ENCODE measurements at places on chromosomes 3 and 15. TPM values are rescaled to one million over a fixed set of nuclear protein-coding genes. Genes with fewer than 3 reads are reported as not detected.

- DNase-seq: peak; percentile 47
Observed at GRCh38 chr15:85598219-85598618, 196.5 kb downstream of the KLHL25 start.

GRCh38 chr3:24605511-24606028 lies 110.9 kb upstream of the THRB start:
- DNase-seq: no peak

GRCh38 chr3:25246913-25247312 lies 181.2 kb upstream of the RARB start:
- DNase-seq: no peak

Gene NAALADL2
- 14.8 TPM for total RNA-seq

Gene ELL3
- total RNA-seq: 2.7 TPM

GRCh38 chr3:126351086-126351770 lies 6.0 kb downstream of the KLF15 start:
- DNase-seq: peak; percentile 18

Gene MESP1
- total RNA-seq: 0.75 TPM

DNA sequence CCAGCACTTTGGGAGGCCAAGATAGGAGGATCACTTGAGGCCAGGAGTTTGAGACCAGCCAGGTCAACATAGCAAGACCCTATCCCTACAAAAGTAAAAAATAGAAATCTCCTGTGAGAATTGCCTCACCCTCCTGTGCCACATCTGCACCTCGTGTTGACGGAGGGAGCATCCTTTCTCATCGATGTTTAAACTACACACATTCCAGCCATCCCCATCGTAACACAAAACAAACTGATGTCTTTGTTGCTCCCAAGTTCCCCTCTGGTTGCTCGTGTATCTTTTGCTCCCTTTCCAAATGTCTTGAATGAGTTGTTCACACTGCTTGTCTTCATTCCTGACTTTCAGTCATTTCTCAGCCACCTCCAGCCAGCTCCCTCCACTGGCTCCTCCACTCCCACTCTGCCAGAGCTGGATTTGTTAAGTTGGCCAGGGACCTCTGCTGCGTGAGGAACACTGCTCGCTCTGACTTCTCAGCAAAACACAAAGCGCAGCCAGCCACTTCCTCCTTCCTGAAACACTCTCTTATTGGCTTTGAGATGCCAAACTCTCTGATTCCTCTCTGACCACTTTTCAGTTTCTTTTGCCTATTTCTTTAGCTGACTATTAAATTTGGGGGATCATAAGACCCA lies 53.6 kb upstream of the ATP13A3 start:
- no peak for DNase-seq

- peak; percentile 56 for DNase-seq
Observed at GRCh38 chr3:50163572-50164455, 8.7 kb downstream of the SEMA3F start.

Gene CCDC80
- 57.4 TPM for total RNA-seq

DNA sequence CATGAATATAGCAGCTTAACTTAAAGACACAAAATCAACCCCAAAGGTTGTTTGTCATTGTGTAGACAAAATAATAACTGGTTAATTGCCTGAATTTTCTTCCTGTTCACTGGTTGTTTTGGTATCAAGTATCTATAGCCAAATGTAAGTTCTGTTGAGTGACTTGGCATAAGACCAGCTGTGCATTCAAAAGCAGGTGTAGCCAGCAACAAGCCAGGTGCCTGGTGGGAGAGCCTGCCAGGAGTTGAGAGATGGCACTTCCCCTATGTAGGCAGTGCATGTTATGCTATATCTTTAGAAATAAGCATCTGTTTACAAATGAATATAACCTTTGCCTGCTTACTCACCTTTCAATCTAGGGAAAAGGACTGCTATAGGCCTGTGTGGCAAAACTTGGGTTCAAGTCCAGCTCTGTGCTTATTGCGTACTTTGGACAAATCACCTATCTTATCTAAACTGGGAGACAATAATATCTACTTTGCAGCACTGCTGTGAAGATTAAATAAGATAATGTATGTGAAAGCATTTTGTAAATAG lies 84.9 kb upstream of the TBL1XR1 start:
- DNase-seq: no peak

Gene APBA2
- not detected for total RNA-seq

GRCh38 chr15:43872416-43873020 lies 45.7 kb downstream of the WDR76 start:
- DNase-seq: peak; percentile 85

DNA sequence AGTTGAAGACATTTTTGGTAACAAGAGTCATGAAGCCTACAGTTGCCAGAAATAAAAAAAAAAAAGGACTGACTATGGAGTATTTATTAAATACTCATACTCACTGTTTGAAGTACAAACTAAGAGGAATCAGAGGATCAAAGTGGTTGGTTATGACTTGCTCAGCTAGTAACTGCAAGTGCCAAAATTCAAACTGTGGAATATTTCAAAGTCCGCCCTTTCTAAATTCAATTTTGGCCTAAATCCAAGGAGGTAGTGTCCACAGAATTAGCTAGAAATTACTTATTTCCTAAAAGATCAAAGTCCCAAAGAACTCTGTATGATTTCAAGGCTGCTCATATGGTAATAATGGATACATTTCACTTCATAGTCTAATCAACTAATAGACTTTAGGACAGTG lies 274.5 kb downstream of the ZBTB20 start:
- no peak for DNase-seq

DNA sequence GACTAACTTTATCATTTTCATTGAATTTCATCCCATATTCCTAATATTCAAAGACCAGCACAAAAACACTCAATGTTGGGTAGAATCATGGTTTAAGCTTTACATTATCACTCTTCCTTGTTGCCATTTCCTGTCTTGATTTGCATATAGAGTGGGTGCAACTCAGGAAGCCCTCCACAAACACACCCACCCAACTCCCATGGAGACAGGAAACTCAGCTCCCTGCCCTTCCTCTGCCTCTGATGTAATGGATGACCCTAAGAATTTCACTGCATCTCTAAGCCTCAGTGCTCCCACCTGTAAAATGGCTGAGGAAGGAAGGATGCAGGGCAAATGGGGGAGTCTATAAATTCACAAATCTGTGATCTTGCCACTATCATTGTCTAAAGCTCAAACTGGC lies 98.1 kb upstream of the BFSP2 start:
- no peak for DNase-seq

Gene GPR149
- total RNA-seq: not detected

GRCh38 chr3:18124501-18124900 lies 300.6 kb downstream of the SATB1 start:
- DNase-seq: peak; percentile 83

Gene ISLR
- total RNA-seq: 0.31 TPM

DNA sequence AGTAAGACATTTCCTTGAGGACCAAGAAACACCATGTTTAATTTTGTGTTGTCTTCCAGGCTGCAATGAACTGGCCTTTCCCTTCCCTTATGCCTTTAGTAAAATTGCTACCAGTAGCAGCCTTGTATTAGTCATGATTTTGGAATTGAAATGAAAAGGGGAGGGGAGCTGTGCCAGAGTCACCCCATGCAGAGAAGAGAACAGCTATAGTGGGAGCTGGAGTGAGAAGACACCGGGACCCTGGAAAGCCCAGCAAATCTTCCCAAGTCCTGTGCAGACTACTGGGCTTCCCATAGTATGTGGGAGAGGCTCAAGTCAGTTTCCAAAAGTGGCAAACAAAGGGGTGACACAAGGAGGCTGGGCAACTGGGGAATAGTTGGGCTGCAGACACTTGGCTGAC lies 178.5 kb downstream of the NR1D2 start:
- DNase-seq: peak; percentile 42

Gene PRTG
- 1.7 TPM for total RNA-seq

Gene PSTPIP1
- total RNA-seq: not detected

- peak; percentile 56 for DNase-seq
Observed at GRCh38 chr15:85380812-85381642, 624 bp downstream of the AKAP13 start.

DNA sequence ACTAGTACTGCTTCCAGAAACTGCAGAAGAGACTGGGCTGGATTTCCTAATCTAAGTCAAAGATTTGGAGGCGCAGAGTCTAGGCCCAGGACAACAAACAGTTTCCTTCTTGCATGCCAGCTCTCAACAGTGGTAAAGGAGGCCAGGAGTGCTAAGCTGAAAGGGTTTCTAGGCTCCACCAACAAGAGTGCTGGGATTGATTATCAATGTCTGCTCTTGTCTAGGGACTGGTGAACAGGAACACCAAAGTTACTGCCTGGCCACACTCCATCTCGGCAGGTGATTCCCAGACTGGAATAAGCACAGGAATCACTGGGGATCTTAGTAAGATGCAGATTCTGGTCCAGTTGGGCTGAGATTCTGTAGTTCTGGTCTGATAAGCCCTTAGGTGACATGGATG lies 22.8 kb upstream of the FGD5 start:
- DNase-seq: no peak

DNA sequence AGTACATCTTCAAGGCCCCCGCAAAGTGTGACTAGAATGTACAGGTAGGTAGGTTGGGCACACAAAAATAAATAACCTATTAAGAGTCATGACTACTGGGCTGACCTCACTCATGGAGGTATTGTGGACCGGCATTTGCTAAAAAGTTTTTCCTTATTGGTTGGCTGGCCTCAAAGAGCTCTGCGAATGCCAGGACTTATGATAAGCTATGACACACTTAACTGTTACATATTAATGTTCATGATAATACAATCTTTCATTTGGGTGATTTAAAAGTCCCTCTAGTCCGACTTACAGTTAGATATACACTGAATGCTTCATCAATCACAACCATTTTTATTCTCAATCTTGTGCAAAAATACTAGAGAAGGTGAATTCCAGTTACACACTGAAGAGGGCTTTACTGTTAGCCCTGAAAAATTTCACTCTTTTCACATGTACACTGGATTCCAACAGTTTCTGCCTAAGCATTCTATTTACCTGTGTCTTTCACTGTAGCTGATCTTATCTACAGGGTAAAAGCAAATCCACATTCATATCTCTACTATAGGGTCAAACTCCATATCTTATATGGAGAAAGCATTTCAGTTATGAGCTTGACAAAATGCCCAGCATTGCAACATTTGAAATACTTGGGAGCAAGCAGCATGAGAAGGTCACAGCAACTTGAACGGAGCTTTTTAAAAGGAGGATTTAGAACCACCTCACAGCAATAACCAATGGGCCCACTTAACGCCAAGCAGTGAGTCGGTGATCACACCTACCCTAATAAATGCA lies 329.1 kb downstream of the FOXP1 start:
- no peak for DNase-seq

Gene ARNT2
- total RNA-seq: 26.3 TPM

- peak; percentile 65 for DNase-seq
Observed at GRCh38 chr15:70339571-70340493, 242.1 kb upstream of the TLE3 start.

- peak; percentile 52 for DNase-seq
Observed at GRCh38 chr3:43366481-43366880, 80.1 kb downstream of the SNRK start.

Gene LRCH3
- total RNA-seq: 17.0 TPM

GRCh38 chr3:187648177-187648576 lies 22.0 kb downstream of the SST start:
- no peak for DNase-seq

- no peak for DNase-seq
Observed at GRCh38 chr3:102745881-102746280, 311.1 kb downstream of the ZPLD1 start.

- DNase-seq: no peak
Observed at GRCh38 chr3:72538070-72538745, 310.0 kb downstream of the SHQ1 start.

DNA sequence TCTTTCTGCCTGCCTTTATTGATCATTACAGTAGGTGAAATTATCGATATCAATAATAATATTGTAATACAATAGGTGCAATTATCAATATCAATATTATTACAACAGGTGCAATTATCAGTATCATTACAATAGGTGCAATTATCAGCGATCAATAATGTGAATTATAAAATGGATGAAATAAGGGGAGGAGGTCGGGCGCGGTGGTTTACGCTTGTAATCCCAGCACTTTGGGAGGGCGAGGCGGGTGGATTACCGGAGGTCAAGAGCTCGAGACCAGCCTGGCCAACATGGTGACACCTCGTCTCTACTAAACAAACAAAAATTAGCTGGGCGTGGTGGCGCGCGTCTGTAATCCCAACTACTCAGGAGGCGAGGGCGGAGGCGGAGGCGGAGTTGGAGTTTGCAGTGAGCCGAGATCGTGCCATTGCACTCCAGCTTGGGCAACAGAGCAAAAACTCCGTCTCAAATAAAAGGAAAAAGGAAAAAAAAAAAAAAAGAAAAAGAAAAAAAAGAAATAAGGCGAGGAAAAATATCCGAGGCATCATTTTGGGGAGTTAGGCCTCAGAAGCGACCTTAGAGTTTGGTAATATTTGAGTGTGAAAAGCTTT lies 611 bp upstream of the BNIP2 start:
- DNase-seq: peak; percentile 78

DNA sequence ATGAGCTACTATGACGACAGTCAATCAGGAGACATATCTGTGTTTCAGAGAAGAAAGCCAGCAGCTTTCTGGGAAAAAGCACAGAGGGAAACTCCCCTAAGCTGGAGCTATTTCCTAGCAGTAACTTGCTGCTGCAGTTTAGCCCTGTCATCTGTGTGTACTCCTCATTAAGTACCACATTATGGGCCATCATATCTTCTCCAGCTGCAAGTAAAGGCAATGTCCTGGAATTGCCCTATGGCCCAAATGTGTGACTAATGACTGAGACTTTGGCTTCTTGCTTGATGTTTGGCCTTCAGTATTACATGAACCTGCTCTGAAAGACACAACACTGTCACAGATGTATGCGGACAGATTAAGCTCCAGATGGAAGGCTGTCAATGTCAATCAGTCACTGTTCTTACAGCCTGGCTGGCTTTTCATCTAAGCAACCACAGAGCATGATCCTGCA lies 190.8 kb downstream of the FHIT start:
- DNase-seq: no peak

- DNase-seq: no peak
Observed at GRCh38 chr3:111610189-111610588, 15.0 kb upstream of the ZBED2 start.

DNA sequence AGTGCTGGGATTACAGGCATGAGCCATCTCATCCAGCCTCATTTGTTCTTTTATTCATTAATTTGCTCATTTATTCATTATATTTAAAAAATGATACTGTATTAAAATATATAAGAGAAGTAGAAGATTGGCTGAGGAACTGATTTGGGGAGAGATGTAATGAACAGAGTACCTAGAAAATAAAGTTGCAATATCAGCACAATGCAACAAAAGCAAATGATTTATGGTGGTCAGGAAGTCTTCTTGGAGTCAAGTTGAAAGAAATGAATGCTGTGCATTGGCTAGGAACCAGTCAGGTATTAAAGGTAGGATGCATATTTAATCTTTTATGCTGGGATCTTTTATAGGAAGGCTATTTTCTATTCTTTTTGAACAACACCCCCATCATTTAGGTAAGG lies 152.2 kb downstream of the C3orf38 start:
- DNase-seq: no peak

GRCh38 chr3:47884603-47885002 lies 81.7 kb downstream of the DHX30 start:
- DNase-seq: no peak

Gene PXYLP1
- total RNA-seq: 4.9 TPM

GRCh38 chr3:71542521-71543370 lies 40.8 kb downstream of the FOXP1 start:
- DNase-seq: peak; percentile 82

Data from myocyte (in vitro differentiated cells).